ENCODE measurements at places on chromosomes 5 and 9.
A peak's percentile ranks its signal among the peaks of the same experiment; 100 is the strongest.

- DNase-seq: peak; percentile 57
Observed at GRCh38 chr9:110148384-110148783, 59.6 kb downstream of the C9orf152 start.

GRCh38 chr5:7822449-7822848, 28.5 kb downstream of the CFAP90 start:
- DNase-seq: no peak

DNA sequence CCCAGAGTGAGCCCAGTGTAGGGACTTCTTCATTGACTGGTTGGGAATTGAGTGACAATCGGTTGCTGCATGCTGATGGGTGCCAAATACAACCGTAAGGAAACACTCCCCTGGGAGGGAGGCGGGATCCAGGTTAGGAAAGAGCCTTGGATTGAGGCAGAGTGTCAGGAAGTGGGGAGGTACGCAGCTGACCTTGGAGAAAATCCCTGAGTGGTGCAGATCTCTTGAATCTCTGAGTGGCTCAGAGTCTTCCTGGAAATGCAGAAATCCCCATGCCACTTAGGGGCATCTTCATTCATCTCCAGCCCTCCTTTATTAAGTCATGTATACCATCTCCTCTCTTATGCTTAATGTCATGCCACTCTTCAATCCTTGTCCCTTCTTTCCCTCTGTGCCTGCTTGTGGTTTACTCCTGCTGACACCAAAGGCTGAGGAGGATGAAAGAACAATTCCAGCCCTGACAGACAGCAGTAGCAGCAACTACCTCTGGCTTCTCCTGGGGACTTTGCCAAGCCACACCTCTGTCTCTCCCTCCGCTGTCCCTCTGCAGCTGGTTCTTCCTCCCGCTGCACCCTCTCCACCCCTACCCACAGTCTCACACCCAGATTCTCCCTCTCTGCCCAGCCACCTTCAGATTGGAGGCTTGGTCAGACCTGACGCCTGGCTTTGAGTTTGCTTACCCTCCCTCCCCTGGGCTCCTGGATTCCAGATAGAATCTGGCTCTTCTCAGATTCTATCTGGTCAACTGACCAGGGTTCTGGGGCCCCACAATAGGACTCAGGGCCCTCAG, 14.1 kb upstream of the LCP2 start:
- no peak for DNase-seq

- DNase-seq: no peak
Observed at GRCh38 chr5:147568710-147569406, 59.0 kb upstream of the DPYSL3 start.

DNA sequence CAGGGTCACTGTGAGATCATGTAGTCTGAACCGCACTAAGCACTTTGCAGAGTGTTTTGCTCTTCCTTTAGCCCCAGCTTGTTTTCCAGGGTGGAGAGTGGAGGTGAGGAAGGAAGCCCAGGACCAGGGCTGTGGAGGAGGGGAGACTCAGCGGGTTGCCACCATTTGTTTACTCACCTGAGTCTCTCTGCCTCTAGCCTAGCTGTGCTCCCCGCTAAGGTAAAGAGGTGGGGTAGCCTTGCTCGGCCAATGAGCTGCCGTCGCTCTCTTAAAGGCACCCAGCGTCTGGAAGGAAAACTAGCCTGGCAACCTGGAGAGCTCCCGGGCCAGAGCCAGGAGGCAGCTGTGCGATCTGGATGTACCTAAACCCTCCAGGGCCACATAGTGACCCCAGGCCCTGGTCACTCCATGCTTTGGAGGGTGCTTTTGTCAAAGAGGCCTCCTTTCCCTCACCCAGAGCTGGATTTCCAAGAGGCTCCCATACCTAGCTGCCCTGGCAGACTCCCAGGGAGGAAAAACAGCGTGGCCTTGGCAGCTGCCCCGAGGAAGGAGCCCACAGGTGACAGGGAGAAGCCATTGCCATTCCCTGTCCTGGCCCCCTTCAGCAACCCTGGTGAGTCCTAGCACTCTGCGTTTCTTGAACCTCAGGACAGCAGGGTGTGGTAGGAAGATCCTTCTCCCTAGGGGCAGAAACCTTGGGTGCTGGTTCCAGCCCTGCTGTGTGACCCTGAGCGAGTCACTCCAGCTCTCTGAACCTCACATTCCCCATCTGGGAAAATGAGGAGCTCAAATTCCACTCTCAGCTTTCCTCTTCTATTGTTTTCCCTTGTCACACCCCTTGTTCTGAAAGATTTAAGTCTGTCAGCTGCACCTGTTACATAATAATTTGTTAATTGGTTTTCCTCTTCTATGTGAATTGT, 42.4 kb upstream of the LARP1 start:
- no peak for DNase-seq

- no peak for DNase-seq
Observed at GRCh38 chr9:589723-590122, 251.8 kb upstream of the DMRT1 start.

DNA sequence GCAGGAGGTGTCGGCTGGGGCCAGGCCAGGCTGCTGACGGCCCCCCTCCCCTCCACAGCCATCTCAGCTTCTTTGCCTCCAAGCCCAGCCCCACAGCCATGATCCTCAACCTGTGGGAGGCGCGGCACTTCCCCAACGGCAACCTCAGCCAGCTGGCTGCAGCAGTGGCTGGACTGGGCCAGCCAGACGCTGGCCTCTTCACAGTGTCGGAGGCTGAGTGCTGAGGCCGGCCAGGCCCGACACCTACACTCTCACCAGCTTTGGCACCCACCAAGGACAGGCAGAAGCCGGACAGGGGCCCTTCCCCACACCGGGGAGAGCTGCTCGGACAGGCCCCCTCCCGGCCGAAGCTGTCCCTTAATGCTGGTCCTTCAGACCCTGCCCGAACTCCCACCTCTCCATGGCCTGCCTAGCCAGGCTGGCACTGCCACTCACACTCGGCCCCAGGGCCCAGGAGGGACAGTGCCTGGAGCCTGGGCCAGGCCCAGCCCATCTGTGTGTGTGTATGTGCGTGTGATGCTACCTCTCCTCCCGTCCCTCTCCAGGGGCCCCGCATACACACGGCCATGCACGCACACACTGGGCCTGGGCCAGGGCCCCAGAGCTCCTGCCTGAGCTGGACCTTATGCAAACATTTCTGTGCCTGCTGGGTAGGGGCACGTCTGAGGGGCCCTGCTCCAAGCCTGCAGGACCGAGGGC, 19.3 kb downstream of the HK3 start:
- no peak for DNase-seq

DNA sequence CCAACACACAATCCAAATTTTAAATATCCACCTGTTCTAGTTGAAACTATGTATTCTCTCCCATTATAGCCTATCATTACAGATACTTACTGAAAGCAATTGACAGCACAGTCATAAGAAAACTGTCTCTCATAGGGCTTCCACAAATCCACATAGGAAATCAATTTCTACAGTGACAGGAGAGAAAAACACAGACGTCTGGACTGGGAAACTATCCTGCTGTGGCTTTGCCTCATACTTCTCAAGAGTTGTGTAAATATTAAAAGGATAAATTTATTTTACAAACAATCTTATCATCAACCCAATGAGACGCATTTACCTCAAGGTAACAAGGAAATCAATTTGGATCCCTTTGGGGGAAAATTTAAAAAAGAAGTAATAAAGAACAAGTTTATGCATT, 517.5 kb downstream of the EFNA5 start:
- no peak for DNase-seq

DNA sequence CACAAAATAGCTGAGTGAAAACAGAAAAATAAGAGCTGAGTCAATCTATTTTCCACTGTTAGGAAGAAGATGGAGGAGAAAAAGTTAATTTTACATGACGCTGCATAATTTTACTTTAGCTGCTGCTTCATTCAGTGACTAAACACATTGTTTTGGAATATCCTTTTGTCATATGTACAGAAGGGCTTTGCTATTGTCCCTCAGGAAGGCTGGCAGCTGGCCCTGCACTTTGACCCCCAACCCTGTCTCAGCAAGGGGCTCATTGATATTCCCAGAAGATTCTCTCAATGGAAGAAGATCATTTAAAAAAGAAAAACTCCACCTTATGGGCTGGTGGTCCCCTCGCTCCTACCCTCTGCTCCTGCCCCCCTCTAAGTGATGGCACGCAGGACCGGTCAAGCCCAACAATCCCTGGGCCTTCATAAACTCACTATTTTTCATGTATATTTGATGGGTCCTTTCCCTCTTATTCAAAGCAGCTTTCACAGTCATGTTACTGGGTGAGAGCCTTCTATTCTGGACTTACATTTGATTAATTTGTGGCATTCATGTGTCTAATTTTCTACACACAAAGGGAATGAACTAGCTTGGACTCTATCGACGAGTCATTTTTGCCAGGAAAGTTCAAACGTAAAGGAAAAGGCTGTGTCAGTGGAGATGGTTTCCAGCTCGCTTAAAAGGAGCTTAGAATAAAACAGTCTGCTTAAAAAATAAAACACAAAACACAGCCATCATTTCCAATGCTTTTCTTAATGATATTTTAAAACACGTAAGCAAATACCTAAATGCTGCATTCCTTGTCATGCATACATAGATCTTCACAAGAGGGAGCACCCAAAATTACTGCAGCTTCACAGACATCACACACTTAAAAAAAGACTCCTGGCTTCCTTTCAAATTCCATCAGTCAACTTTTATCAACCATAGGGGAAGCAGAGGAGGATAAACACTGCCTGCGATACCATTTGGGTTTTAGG, 104.7 kb downstream of the EFNA5 start:
- DNase-seq: no peak

DNA sequence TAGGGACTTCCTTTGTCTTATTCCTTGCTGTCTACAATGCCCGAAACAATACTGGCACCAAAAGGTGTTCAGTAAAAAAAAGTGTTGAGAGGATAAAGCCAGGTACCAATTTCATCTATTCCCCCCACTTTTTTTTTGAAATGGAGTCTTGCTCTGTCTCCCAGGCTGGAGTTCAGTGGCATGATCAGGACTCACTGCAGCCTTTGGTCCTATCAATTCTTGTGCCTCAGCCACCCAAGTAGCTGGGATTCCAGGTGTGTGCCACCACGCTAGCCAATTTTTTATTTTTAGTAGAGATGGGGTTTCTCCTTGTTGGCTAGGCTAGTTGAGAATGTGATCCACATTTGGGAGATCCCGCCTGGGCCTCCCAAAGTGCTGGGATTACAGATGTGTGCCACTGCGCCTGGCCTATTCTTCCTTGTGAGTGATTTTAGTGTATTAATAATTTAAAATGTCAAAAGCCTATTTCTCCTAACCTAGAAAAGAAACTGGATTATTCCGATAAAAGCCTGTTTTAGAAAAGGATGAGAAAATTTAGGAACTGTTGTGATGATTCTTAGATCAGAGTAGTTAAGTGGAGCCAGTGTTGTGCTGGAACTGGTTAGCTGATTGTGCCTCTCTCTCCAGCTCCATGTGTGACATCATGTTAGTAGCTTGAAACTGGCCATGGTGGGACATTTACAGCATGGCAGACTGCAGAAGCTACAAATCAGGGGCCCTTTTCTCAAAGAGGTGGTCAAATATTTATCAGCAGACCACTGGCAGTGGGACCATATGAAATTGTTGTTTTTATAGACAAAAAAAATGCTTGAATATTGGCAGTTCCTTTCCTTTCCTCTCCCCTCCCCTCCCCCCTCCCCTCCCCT, 14.3 kb downstream of the CDC42SE2 start:
- DNase-seq: no peak

DNA sequence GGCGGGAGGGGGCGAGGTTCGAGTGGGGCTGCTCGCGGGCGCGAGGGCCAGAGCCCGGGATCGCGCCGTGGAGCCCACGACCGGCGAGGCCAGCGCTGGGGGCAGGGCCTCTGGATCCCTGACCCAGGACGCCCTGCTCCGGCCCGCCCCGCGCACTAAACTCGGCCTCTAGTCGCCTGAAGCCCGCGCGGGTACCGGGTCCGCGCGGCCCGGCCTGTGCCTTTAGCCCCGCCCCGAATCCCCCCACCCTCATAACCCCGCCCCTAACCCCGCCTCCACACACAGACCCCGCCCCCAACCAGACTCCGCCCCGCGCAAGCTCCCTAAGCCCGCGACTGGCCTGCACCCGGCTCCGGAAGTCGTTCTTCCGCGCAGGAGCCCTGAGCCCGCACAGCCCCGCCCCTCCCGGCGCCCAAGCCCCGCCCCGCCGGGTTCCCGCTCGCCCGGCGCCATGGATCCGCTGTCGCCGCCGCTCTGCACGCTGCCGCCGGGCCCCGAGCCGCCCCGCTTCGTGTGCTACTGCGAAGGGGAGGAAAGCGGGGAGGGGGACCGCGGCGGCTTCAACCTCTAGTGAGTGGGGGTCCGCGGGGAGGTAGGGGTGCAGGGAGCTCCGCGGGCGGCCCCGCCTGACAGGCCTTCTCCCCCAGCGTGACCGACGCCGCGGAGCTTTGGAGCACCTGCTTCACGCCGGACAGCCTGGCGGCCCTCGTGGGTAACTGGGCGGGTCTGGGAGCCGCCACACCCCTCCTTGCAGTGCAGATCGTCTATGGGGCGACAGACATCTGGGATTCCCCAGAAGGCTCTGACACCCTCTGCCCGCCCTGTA, at the start of gene PAXX:
Gene PAXX (plus strand): TSS at position 430 of the 826 bp plus-strand sequence. CDS start 22 bp downstream, at position 452.
- DNase-seq: peak; percentile 96

DNA sequence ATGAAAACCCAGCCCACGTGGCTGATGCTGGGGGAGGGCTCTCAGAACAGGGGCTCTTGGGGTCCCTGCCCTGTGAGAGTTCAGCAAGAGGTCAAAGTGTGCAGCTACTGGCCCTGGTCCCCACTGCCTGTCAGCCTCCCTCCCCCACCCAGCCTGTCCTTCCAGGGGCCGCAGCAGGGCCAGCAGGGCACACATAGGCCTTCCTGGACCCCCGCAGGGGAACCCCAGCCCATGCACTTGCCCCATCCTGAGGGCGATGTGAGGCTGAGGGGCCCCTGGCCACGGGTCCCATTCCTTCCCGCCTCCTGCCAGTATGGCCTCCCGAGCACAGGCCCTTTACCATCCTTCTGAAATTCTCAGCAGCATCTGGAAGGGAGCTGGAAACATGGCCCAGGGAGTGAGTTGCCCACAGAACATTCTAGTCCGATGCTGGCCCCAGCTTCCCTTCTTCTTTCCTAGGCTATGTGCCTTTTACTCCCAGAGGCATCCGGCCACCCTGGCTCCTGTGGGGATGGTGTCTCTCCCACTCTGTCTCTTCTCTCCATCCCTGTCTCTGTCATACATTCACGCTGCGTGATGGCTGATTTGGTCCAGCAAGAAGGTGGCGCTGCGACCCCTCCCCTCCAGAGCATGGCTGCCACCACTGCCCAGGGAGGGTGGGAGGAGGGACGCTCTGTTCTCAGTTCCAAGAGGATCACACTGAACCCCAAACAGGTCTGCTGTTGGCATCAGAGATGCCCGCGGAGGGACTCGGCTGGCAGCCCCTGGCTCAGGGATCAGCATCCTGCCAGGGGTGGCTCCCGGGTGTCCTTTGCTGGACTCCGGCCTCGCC, 19.6 kb downstream of the MRPL36 start:
- no peak for DNase-seq

GRCh38 chr5:111997308-111997707, 240.3 kb upstream of the NREP start:
- no peak for DNase-seq

GRCh38 chr5:138338411-138339090, 485 bp downstream of the FAM53C start:
- DNase-seq: no peak

GRCh38 chr9:27967210-27967609, 393.9 kb upstream of the C9orf72 start:
- no peak for DNase-seq

DNA sequence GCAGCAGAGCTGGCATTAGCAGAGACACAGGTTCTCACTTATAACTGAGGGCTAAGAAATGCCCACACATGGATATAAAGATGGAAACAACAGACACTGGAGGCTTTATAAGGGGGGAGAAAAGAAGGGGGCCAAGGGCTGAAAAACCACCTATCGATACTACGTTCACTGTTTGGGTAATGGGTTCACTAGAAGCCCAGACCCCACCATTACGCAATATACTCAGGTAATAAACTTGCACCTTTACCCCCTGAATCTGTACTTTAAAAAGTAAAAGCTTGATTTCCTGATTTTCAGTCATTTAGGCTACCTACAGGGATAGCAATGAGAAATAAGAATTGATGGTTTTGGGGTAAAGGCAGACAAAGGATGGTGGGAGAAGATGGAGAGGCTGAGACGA, 1.9 kb upstream of the MINAR2 start:
- DNase-seq: no peak

Measured in stimulated activated CD4-positive, alpha-beta T cell treated with anti-CD3 and anti-CD28 coated beads, Interleukin-4, amount 100 ng/mL, for 48 hours (primary cell).